Astrocyte of the cerebellum (primary cell): ENCODE measurements at places on chromosomes 5 and 9.

GRCh38 chr5:172235827-172236736, 42.1 kb downstream of the EFCAB9 start:
- no peak for DNase-seq

GRCh38 chr9:106697750-106698502, 165.0 kb upstream of the ZNF462 start:
- DNase-seq, result no peak

GRCh38 chr9:137313956-137314560, 12.0 kb upstream of the NRARP start:
- DNase-seq, result no peak

- DNase-seq, result no peak
These were observed 21.9 kb upstream of the FOXE1 start for GRCh38 chr9:97830884-97831829.

DNA sequence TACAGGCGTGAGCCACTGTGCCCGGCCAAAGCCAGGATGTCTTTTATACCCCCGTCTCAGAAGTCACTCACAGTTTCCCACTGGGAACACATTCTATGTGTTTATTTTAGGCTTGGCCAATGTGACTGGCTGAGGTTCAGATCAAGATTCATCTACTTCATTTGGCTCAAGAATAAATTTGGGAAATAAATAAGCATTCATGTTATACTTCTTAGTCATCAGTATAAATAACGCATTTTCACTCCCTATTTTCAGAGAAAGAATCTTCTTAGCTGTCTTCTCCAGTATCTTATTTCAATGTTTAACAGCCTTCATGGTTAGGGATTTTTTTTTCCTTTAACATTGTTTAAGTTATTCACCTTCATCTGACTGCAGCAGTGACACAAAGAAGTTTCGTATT, 11.8 kb downstream of the S100Z start:
- DNase-seq, result peak; percentile 13

GRCh38 chr5:171316258-171317121, 7.4 kb downstream of the TLX3 start:
- DNase-seq, result no peak

DNA sequence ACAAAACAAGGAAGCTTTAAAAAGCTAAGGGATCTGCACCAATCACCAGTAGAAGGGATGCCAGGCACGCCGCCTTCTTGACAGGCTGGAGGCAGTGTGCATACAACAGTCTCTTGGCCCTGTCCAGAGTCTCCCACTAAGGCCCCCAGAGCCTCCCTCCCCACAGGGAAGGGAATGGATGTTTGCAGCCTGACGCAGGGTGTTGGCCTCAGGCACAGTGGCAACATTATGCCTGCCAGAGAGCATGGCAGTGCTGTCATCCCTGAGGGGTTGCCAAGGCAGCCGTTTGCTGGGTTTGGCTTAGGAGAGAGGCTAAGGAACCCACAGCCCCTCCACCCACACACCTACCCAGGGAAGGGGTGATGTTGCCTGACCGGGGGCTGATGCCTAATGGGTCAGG, 4.8 kb downstream of the HBEGF start:
- no peak for DNase-seq

- DNase-seq, result peak; percentile 51
These were observed 7.3 kb downstream of the CRHBP start for GRCh38 chr5:76960004-76960625.

- no peak for DNase-seq
These were observed 45.0 kb upstream of the TNC start for GRCh38 chr9:115162946-115163345.

GRCh38 chr9:98162613-98163012, 29.8 kb downstream of the CORO2A start:
- no peak for DNase-seq

- no peak for DNase-seq
These were observed 5.2 kb upstream of the FCN1 start for GRCh38 chr9:134922932-134923240.

DNA sequence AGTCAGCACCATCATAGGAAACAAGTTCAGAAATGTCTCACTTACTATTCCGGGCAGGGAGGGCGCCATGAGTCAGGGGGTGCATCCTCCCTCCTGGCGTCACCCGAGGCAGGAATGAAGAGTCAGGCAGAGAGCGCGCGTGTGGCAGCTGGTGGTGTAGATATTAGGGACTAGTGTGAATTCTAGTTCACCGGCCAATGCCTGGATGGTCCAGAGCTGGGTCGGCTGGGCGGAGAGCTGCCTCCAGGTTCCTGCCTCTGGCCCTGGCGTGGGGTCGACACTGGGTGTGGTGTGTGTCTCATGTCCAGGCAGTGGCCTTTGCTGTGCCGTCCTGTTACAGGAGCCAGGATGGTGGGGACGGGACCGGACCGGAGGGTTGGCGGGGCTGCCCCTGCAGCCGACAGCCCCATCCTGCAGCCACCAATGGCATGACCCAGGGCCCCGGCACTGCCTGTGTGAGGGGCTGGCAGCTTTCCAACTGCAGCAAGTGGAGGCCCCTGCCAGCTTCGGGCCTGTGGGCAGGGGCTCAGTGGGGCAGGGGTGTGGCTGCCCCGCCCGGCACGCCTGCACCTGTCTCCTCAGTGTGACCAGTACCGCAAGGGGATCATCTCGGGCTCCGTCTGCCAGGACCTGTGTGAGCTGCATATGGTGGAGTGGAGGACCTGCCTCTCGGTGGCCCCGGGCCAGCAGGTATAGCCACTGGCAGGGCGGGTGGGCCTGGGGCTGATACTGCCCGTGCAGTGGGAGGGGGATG, 9.1 kb downstream of the DIPK1B start:
- peak; percentile 12 for DNase-seq

GRCh38 chr9:109118808-109119438, 824 bp downstream of the TMEM245 start:
- no peak for DNase-seq

- no peak for DNase-seq
These were observed 51.5 kb downstream of the HRH2 start for GRCh38 chr5:175709276-175709781.

- DNase-seq, result no peak
These were observed 4.2 kb downstream of the ARID3C start for GRCh38 chr9:34624475-34625185.

GRCh38 chr5:135069895-135070657, 36.0 kb upstream of the PITX1 start:
- DNase-seq, result no peak

DNA sequence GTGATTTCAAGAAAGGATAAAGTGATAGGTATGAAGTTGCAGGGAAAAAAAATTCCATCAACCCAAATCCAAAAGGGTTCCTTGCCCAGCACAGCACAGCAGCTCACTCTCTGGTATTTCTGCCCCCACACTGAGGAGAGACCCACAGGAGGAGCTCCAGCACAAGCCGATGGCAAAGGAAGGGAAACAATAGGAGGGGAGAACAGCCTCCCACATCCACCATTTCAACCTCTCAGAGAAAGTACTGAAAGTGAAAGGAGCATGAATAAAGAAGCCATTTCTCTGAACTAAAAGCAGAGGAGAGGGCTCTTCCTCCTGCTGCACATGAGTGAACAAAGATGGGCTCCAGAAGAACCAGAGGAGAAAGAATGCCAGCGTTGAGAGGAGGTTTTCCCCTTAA, 54.9 kb upstream of the ZSWIM6 start:
- DNase-seq, result no peak

DNA sequence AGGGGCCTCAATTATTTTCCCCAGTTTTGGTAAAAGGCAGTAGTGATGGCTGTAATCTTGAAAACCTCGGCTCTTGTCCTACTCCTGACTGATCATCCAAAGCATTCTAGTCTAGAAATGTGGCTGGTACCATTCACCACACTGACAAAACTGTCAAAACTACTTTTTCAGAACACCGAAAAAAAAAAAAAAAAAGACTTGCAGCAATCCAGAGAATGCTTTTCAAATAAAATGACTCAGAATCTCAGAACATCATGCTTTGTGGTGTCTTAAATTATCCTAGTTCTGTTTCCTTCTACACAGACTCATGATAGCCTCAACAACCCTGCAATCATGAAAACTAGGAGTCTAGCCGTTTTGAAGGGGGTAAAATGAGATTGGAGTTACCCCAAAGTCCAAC, 13.4 kb downstream of the SLC28A3 start:
- DNase-seq, result no peak

DNA sequence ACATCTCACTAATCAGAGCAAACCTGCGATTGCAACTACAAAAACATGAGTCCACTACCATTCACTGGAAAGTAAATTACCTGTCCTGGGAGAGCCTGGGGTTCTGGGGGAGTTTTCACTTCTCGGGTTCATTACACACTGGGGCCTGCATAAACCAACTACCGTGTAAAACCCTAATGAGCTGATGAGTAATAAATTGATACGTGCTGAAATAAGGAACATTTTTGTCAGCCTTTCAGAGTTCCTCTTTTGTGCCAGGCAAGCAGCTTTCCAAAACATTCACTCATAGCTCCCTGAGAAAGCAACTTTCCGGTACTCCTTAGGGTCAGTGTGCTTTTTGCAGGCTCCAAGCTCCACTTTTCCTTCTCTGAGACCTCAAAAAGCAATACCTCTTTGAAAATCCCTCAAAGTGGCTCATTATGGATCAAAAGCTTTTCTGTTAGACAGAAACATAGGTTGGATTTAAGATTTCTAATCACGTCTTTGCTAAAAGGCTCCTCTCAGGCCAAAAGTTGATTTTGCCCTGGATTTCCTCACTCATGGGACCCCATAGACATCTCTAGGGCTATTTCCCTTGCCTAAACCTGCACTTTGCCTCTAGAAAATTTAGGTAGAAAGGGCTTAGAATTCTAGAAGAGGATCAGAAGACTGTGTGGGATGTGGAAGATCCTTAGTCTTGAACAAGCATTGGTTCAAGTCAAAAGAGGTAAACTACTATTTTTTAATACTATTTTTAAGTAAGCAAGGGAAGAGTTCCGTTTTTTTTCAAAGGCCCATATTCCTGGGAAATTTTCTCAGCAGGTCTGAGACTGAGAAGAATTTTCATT, 74.8 kb downstream of the ST8SIA4 start:
- no peak for DNase-seq

GRCh38 chr9:4303006-4303405, 3.1 kb upstream of the GLIS3 start:
- no peak for DNase-seq

- no peak for DNase-seq
These were observed 23.5 kb downstream of the GRAMD2B start for GRCh38 chr5:126446498-126447224.

DNA sequence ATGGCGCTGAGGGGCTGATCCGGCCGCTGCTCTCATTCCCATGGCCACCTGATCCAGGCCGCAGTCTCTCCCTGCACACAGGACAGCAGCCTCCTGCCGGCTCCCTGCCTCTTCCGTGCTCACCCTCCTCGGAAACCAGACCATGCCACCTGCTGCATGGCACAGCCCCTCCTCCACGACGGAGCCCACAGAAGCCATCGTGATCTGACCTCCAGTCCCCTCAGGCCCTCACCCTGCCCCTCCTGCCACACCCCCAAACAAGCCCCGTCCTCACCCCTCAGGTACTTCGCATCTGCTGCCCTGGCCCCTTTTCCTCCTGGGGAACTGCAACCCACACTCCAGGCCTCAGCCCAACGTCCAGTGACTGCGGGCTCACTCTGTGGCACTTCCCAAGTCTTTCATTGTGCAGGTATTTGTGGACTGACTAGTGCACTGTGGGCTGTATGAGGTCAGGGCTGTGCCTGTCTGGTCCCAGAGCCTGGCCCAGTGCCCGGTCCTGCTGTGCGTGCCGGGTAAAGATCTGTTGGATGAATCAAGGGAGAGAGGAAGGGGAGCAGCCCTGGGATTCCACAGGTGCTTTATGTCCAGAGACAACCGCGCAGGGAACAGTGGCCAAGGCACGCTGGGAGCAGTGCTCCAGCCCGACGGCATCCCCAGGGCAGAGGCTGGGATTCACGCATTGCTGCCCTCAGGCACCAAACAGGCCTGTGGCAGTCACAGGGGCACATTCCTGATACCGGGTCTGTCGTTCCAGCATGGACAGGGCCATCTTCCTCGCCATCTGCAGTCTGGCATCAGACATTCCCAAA, 86.1 kb downstream of the ADAMTS2 start:
- peak; percentile 44 for DNase-seq

DNA sequence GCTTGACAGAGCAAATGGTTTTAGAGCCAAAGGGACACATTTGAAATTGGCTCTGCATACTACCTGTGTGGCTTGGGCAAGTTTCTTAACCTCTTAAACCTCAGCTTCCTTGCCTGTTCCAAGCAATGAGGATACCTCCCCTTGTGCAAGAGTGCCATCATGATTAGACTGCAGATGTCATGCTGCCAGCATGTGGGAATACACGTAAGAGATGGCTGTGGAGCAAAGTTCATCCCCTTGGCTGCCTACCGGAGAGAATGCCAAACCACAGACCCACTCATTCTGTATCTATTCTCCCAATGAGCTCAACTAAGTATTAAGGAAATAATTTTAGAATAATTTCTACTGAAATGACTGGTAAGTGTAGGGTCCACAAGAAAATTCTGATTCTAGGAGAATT, 101.3 kb downstream of the WDR41 start:
- DNase-seq, result peak; percentile 42

- DNase-seq, result no peak
These were observed 6.1 kb upstream of the TMEM268 start for GRCh38 chr9:114604989-114605388.

DNA sequence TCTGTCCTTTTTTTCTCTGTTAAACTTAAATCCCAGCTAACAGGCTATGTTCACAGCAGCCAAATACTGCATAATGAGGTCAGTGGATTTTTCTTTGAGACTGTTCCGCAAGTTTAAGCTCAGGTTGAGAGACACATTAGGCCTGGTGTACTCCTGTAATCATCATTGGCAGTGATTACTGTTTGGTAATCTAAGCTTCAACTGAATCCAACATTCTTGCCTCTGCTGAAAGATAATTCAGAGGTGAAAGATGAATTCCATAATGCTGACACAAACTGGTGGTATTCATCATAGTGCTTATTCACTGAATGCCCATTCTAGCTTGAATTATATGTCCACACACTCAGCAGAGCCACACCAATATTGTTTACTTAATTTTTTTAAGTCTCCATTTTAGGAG, 108.5 kb downstream of the NFIB start:
- DNase-seq, result peak; percentile 78

DNA sequence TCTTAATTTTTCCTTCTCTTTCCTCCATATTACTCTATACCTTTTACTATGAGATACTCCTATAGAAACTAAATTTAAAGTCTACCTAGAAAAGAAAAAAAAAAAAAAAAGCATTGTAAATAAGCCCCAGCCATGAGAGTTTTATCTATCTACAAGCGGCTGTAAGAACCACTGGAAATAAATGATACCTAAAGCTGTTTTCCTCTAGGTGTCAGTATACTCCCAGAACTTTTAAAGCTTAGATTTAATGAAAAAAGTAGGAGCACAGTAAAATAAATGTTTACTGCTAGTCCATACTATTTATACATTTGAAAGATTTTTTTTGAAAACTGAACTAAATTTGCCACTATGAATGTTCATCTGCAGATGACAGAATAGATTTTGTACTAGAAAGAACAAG, 26.2 kb downstream of the TYRP1 start:
- no peak for DNase-seq

GRCh38 chr9:133171161-133171961, 7.6 kb upstream of the GBGT1 start:
- DNase-seq, result no peak

GRCh38 chr9:107888773-107889227, 399.2 kb upstream of the KLF4 start:
- DNase-seq, result no peak
